ENCODE measurements at places on chromosomes 12 and 14. TPM values are rescaled to one million over a fixed set of nuclear protein-coding genes. Genes with fewer than 3 reads are reported as not detected.

DNA sequence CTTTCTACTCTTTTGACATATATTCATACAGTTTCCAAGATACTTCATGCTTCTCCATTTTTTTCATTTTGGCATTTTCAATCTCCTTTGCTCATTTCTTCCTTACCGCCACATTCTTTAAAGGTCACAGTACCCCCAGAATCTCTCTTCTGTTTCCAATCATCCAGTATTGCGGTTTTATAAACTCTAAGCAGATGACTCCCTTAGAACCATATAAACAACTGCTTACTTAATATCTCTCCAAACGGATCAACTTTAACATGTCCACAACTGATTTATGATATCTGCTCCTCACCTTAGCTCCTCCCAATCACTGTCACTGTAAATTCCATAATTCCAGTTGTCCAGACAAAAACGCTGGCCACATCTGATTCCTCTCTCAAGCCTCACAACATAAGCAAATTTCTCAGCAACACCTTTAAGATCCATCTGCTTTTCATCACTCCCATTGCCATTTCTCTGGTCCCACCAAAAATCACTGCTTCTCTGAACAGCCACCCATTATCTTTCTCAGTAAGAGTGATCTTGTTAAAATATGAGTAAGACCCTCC is 49.6 kb downstream of the HNRNPC start:
- no peak for ATAC-seq

DNA sequence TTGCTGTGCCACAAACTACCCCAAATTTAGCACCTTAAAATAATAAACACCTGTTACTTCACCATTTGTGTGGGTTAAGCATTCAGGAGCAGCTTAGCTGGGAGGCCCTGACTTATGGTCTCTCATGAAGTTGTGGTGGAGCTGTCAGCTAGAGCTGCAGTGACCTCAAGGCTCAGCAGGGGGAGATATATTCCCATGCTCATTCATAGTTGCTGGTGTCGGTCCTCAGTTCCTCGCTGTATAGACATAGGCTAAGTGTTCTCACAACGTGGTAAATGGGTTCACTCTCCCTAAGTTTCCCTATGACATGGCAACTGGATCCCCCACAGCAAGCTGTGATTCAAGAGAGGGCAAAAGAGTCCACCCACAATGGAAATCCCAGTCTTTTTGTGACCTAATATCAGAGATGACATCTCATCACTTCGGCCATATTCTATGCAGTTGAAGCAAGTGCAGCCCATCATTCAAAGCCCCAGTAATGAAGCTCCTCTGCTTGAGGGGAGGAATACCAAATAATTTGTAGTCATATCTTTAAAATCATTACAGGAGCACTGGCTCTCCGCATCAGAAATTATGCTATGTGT is 41.1 kb downstream of the PRB3 start:
- no peak for ATAC-seq

DNA sequence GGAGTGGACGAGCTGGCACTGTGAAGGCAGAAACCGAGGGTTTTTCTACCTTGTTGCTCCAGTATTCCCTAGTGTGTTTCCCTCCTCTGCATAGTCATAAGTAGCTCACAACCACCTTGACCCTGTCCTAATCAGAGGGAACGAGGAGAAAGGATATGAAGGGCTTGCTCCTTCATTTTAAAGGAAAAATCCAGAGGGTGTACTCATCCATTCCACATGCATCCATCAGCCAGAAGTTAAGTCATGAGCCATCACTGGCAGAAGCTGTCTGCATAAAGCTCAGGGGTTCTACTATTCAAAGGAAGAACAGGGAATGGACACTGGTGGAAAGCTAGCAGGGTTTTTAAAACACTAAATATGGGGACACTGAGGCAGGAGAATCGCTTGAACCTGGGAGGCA is 84.3 kb upstream of the FOXN3 start:
- no peak for ATAC-seq

DNA sequence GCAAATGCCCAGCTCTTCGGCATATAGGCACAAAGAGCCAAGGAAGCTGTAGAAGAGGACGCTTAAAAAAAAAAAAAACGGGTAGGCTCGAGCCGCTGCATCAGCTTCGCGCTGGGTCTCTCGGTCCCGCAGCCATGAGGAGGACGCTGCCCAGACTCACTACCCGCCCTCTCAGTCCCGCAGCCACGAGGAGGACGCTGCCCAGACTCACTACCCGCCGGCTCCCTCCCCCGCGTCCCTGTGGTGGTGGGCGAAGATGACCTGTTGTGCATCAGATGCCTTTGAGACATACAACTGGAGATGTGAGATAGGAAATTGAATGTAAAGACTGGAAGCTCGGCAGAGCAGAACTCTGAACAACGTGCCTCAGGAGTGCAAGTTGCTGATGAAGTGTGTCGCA is 11.4 kb upstream of the SPSB2 start:
- ATAC-seq = no peak

DNA sequence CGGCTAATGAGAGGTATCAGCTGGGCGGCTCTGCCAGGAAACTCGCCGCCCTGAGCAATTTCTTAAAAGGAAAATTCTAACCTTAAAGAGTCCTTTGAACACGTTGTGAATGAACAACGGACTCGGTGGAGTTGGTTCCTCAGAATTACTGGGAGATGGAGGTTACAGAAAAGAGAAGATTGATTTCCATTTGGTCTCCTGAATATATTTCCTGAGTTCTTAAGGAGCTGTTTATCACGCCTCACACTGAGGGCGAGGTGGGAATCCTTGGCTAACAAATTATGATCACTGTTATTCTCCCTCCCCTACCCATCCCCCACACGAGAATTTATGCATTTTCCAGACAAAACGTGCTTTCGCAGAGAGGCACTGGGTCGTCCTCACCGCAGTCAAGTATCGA is 194.5 kb upstream of the C14orf180 start:
- no peak for ATAC-seq

DNA sequence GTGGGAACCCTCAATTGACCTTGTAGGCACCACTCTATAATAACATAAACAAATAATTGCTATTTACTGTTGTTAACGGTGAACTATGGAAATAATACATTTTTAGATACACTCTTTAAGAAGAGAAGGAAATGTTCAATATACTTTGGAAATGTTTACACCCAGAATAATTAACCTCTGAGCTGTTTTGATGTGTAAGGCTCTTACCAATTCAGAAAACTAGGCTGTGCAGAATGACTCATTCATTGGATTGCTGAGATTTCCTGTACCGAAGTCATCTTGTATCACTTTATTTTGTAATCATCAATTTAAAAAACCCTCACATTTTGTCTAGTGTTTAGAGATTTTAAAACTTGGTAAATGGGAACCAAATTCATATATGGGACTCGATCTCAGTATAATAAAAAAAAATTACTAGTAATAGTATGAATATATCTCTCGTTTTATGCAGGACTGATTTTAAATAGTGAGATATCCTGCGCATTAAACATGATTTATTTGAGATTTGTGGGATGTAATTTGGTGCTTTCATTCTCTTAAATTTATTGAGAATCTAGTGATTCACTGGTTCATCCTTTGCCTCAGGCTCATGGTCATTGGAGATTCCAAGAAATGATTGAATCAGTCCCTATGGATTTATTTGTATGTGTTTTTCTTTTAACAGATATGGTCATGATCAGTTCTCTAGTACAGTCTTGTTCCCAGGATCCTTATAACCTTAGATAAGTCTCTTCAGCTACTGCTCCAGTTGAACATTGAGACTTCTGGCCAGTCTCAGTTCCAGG is 3.9 kb downstream of the SAMD4A start:
- ATAC-seq = no peak

Gene TSHR
- not detected for total RNA-seq

GRCh38 chr12:117342682-117343081 is 18.7 kb downstream of the NOS1 start:
- no peak for ATAC-seq

Gene NID2
- total RNA-seq = 69.5 TPM
